ENCODE measurements at places on chromosomes 1 and 21. TPM values are rescaled to one million over a fixed set of nuclear protein-coding genes. Genes with fewer than 3 reads are reported as not detected.

MATN1 gene
- 0.21 TPM for polyA plus RNA-seq

PLA2G2C gene
- not detected for polyA plus RNA-seq

EXTL1 gene
- 0.34 TPM for polyA plus RNA-seq

SEC16B gene
- polyA plus RNA-seq, result 5.6 TPM

All from adipose tissue (tissue), 3 donors.